ENCODE measurements at places on chromosomes 12 and 14. TPM values are rescaled to one million over a fixed set of nuclear protein-coding genes. Genes with fewer than 3 reads are reported as not detected.

- no peaks in the 10 kb centered on the region for H3K27me3 ChIP-seq
- peak overlapping the region; percentile 85 for H3K4me3 ChIP-seq
- no peak overlapping the region for H3K27ac ChIP-seq
- no peak for DNase-seq
Measured at GRCh38 chr12:108514468-108514972, 557 bp upstream of the FICD start.

- H3K36me3 ChIP-seq = no peaks in the 10 kb centered on the region
- DNase-seq = no peak
- no peak overlapping the region for H3K4me3 ChIP-seq
- no peak overlapping the region for H3K27ac ChIP-seq
- no peaks in the 10 kb centered on the region for H3K27me3 ChIP-seq
Measured at GRCh38 chr12:29051221-29051620, 97.9 kb upstream of the FAR2 start.

- H3K4me3 ChIP-seq = no peak overlapping the region
- H3K4me1 ChIP-seq = peaks cover 3% of the 10 kb centered on the region
- no peak for DNase-seq
- H3K27ac ChIP-seq = no peak overlapping the region
- no peaks in the 10 kb centered on the region for H3K36me3 ChIP-seq
- H3K27me3 ChIP-seq = no peaks in the 10 kb centered on the region
Measured at GRCh38 chr12:69885658-69886057, 60.6 kb downstream of the MYRFL start.

DNA sequence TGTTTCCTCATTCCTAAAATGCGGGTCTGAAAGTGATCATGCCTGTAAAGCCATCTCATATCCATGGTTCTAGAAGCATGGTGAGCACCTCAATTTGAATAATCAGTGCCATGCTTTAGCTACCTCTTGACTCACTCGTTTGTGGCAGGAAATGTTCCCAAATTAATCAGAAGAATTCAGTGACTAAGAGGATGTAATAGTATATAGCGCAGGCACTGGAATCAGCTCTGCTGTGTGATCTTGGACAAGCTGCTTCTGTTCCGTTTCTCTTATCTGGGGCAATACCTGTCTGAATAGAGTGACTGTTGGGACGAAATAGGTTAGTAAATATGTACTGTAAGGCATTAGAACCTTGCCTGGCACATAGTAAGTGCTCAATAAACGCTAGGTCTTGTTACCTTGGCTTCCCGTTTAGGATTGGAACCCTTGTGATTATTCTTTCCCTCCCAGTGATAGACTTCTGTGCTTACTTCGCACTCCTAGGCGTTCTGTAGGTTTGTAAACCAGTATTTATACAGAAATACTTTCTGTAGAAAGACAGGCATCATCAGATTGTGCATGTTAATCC is 820 bp upstream of the SMAGP start:
- DNase-seq = peak; percentile 10
- H3K4me1 ChIP-seq = peaks cover 18% of the 10 kb centered on the region
- H3K4me3 ChIP-seq = peak overlapping the region; percentile 90
- no peaks in the 10 kb centered on the region for H3K36me3 ChIP-seq
- H3K27ac ChIP-seq = peak overlapping the region; percentile 89
- H3K27me3 ChIP-seq = no peaks in the 10 kb centered on the region

DNA sequence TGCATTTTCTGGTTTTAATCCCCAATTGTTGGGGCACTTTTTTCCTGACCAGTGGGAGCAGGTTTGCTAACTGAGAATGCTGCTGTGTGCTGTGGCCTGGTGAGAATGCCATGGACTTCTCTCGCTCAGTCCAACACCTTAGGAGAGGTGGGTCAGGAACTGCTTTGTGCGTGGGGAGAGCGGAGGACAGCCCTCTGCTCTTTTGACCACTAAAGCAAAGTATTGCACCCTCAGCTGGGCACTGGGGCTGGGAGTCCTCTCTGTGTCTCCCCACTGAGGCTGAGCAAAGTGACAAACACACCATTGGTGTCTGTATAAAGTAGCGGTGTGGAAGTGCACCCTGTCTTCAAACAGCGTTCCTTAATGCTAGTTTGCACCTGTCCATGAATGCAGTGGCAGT is 136.2 kb downstream of the SAMD4A start:
- no peaks in the 10 kb centered on the region for H3K27me3 ChIP-seq
- no peak overlapping the region for H3K4me3 ChIP-seq
- no peak overlapping the region for H3K27ac ChIP-seq
- no peak for DNase-seq

DNA sequence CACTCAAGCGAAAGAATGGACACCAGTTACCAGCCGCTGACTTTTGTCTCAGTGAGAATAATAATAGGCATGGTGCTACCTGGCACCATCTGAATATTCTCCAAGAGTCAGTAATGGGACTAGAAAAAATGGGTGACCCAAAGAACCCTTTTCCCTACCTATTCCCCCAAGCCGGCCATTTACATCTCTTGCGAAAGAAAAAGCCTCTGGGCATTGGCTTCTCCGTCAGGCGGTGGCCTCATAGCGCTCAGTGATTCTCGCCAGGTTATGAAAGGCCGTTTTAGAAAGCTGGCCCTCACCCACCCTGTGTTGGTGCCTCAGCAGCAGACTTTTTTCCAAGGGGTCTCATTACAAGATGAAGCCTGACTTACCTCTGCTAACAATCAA is 523 bp upstream of the SLC6A15 start:
- H3K4me3 ChIP-seq = peak overlapping the region; percentile 48
- H3K4me1 ChIP-seq = peaks cover 28% of the 10 kb centered on the region
- H3K36me3 ChIP-seq = no peaks in the 10 kb centered on the region
- DNase-seq = no peak
- peaks cover 41% of the 10 kb centered on the region for H3K27me3 ChIP-seq

The ASB2 gene
- 1.0 TPM for total RNA-seq

The TSPAN11 gene
- 0.64 TPM for total RNA-seq

The MFAP5 gene
- 18.1 TPM for total RNA-seq
